ENCODE measurements at places on chromosomes 11 and 22. TPM values are rescaled to one million over a fixed set of nuclear protein-coding genes. Genes with fewer than 3 reads are reported as not detected.

GRCh38 chr22:31650391-31650790 is 11.6 kb downstream of the PISD start:
- no peaks in the 10 kb centered on the region for H3K27me3 ChIP-seq
- H3K4me1 ChIP-seq, result peaks cover 23% of the 10 kb centered on the region
- no peak overlapping the region for H3K27ac ChIP-seq
- no peak overlapping the region for H3K4me3 ChIP-seq
- H3K36me3 ChIP-seq, result peaks cover 3% of the 10 kb centered on the region

- DNase-seq, result no peak
- H3K36me3 ChIP-seq, result no peaks in the 10 kb centered on the region
- H3K4me1 ChIP-seq, result no peaks in the 10 kb centered on the region
Measured at GRCh38 chr11:104146421-104146820, 17.5 kb downstream of the PDGFD start.

MUC5AC gene
- not detected for total RNA-seq

- DNase-seq, result no peak
- no peaks in the 10 kb centered on the region for H3K27me3 ChIP-seq
- peak overlapping the region; percentile 21 for H3K4me3 ChIP-seq
- peaks cover 31% of the 10 kb centered on the region for H3K4me1 ChIP-seq
- H3K27ac ChIP-seq, result peak overlapping the region; percentile 60
Measured at GRCh38 chr11:73314117-73314961, 6.3 kb downstream of the ARHGEF17 start.

GRCh38 chr22:42114721-42115120 is 15.9 kb downstream of the CYP2D6 start:
- no peak overlapping the region for H3K27ac ChIP-seq
- H3K4me3 ChIP-seq, result no peak overlapping the region
- H3K36me3 ChIP-seq, result no peaks in the 10 kb centered on the region

- DNase-seq, result no peak
- no peak overlapping the region for H3K27ac ChIP-seq
- H3K36me3 ChIP-seq, result no peaks in the 10 kb centered on the region
- no peaks in the 10 kb centered on the region for H3K4me1 ChIP-seq
- H3K27me3 ChIP-seq, result peaks cover 9% of the 10 kb centered on the region
Measured at GRCh38 chr11:45428541-45429230, 142.5 kb upstream of the SYT13 start.

GRCh38 chr11:133078591-133079404 is 453.5 kb downstream of the OPCML start:
- H3K4me1 ChIP-seq, result peaks cover 5% of the 10 kb centered on the region
- peaks cover under 1% of the 10 kb centered on the region for H3K27me3 ChIP-seq
- no peak for DNase-seq
- no peak overlapping the region for H3K4me3 ChIP-seq

- no peak for DNase-seq
- no peaks in the 10 kb centered on the region for H3K27me3 ChIP-seq
- no peaks in the 10 kb centered on the region for H3K4me1 ChIP-seq
- no peaks in the 10 kb centered on the region for H3K36me3 ChIP-seq
- H3K27ac ChIP-seq, result no peak overlapping the region
Measured at GRCh38 chr11:8320076-8320475, 56.4 kb upstream of the LMO1 start.

- no peaks in the 10 kb centered on the region for H3K36me3 ChIP-seq
- H3K4me3 ChIP-seq, result no peak overlapping the region
- peaks cover 2% of the 10 kb centered on the region for H3K27me3 ChIP-seq
- no peak for DNase-seq
- no peak overlapping the region for H3K27ac ChIP-seq
Measured at GRCh38 chr11:120028181-120028896, 109.6 kb downstream of the TRIM29 start.

DNA sequence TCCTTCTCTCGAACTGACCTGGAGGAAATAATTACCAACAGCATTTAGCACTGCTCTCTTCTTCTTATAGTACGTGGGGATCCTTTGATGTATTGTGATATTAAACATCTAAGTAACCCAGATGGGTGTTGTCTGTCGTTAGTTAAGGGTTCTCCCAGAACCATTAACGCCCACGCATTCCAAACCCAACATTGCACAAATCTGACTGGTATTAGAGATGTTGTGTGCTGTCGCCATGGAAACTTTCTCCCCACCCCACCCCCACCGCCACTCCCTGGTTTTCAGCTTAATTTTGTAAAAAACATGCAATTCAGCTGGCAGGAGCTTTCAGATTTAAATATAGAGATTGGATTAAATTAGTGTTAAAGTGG is 1495.2 kb downstream of the TBC1D22A start:
- no peaks in the 10 kb centered on the region for H3K4me1 ChIP-seq
- no peaks in the 10 kb centered on the region for H3K36me3 ChIP-seq
- no peak for DNase-seq
- no peak overlapping the region for H3K4me3 ChIP-seq
- H3K27me3 ChIP-seq, result peaks cover 6% of the 10 kb centered on the region
- H3K27ac ChIP-seq, result no peak overlapping the region

- peaks cover 54% of the 10 kb centered on the region for H3K4me1 ChIP-seq
- H3K36me3 ChIP-seq, result no peaks in the 10 kb centered on the region
- H3K27me3 ChIP-seq, result no peaks in the 10 kb centered on the region
Measured at GRCh38 chr11:118437208-118438125, 1.2 kb downstream of the KMT2A start.
